ENCODE measurements at places on chromosomes 4 and X.

- no peak for DNase-seq
- H3K27ac ChIP-seq, result no peak overlapping the region
- no peak overlapping the region for H3K4me3 ChIP-seq
- H3K36me3 ChIP-seq, result no peaks in the 10 kb centered on the region
Observed at GRCh38 chrX:25726539-25726938, 411.6 kb upstream of the MAGEB18 start.

DNA sequence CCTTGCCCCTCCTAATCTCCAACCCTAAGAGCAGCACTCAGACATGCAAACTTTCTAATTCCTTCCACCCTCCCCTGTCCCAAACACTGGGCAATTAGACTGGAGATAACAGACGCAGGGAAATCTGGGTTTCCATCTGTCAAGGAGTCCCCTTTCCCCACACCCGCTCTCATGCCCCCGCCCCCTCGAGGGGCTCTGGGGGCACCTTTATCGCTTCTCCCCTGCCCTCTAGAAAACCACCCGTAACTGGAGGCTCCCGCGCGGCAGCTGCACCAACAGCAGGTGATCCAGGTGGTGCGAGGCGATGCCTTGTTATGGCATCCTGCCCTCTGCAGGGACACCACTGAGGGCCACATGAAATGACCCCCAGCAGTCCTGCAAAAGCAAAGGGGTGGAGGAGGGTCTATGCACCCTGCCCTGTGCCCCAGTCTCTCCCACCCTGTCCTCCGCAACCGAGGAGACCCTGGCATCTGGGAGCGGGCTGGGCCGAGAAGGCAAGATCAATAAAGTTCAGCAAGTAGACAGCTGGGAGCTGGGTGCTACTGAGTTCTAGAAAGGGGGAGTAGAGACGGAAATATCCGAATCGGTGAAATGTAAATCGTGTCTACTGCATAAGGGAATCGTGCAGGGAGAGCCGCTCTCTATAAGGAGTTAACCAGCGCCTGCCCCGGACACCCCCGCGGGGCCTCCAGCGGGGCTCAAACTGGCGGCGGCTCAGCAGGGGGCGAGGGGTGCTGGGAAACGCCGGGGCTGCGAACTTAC lies 1.6 kb downstream of the KCTD8 start:
- peaks cover 22% of the 10 kb centered on the region for H3K4me1 ChIP-seq
- H3K4me3 ChIP-seq, result peak overlapping the region; percentile 69
- no peak overlapping the region for H3K27ac ChIP-seq
- no peaks in the 10 kb centered on the region for H3K36me3 ChIP-seq
- peaks cover 46% of the 10 kb centered on the region for H3K27me3 ChIP-seq

GRCh38 chr4:129978315-129978714 lies 882.4 kb downstream of the C4orf33 start:
- no peak overlapping the region for H3K27ac ChIP-seq
- H3K27me3 ChIP-seq, result no peaks in the 10 kb centered on the region
- no peak overlapping the region for H3K4me3 ChIP-seq
- no peaks in the 10 kb centered on the region for H3K36me3 ChIP-seq
- DNase-seq, result no peak

GRCh38 chr4:167541286-167541685 lies 307.0 kb upstream of the SPOCK3 start:
- H3K36me3 ChIP-seq, result no peaks in the 10 kb centered on the region
- H3K4me3 ChIP-seq, result no peak overlapping the region
- H3K4me1 ChIP-seq, result no peaks in the 10 kb centered on the region
- no peaks in the 10 kb centered on the region for H3K27me3 ChIP-seq
- no peak overlapping the region for H3K27ac ChIP-seq
